Muscle of leg (tissue), 16 donors: ENCODE measurements at places on chromosomes 1 and 21. TPM values are rescaled to one million over a fixed set of nuclear protein-coding genes. Genes with fewer than 3 reads are reported as not detected.

- DNase-seq = peak; percentile 73
Observed at GRCh38 chr21:18041012-18041411, 203.6 kb upstream of the CHODL start.

DNA sequence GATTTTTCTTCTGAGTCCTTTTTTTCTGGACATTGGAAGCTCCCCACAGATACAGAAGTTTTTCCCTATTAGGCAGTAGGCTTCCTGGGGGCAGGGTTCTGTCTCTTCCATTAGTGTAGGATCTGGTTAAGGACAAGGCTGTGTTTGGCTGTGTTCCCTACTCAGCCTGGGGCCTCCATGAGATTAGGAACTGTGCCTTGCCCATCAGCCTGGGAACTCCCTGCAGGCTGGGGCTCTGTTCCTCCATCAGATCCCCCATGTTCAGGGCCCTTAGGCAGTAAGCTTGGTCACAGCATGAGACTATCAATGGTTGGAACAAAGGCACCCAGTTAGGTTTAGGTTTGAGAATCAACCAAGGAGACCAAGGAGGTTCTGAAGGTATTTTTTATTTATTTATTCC is 22.7 kb downstream of the NAV1 start:
- no peak for DNase-seq

DNA sequence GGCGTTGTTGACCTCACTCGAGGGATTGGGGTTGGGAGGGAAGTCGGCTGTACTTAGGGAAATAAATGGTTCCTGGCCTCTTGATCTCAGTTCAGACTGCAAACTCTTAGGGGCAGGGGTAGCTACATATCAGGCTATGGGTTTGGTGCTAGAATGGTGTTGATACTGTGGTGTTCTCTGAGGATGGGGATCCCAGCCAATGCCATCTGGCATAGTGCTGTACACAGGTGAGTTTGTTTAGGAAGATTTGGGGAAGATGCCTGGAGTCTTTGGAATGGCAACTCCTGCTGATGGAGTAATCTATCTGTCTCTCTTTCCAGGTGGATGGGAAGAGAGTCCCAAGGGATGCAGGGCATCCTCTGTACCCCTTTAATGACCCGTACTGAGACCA is 14.3 kb upstream of the NASP start:
- DNase-seq = no peak

DNA sequence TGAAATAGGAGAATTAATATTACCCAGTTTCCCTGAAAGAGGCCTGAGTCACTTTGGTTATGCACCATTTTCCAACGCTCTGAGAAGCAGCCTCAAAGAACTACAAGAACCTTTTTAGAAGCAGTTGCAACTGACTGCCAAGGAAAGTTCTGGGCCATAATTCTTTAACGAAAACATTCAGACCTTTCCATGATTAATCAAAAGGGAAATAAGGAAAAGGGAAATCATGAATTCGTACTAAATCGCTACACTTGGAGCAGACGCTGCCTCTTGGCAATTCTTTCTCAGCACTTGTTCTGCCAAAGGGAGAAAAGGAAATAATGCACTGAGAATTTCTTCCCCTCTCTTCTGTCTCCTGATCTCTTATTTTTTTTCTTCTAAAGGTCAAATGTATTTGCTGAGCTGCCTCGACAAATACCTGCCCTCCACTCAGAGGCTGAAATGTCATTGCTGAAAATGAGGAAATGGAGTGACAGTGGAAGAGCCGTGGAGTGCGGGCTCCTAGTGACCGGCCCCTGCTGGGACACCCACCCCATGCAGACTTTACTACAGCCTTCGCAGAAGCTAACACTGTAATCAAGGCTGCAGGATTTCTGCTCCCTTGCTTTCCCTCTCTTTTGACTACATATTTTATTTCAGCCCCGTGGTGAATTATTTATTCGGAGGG is 67.9 kb upstream of the GALNT2 start:
- peak; percentile 98 for DNase-seq

DNA sequence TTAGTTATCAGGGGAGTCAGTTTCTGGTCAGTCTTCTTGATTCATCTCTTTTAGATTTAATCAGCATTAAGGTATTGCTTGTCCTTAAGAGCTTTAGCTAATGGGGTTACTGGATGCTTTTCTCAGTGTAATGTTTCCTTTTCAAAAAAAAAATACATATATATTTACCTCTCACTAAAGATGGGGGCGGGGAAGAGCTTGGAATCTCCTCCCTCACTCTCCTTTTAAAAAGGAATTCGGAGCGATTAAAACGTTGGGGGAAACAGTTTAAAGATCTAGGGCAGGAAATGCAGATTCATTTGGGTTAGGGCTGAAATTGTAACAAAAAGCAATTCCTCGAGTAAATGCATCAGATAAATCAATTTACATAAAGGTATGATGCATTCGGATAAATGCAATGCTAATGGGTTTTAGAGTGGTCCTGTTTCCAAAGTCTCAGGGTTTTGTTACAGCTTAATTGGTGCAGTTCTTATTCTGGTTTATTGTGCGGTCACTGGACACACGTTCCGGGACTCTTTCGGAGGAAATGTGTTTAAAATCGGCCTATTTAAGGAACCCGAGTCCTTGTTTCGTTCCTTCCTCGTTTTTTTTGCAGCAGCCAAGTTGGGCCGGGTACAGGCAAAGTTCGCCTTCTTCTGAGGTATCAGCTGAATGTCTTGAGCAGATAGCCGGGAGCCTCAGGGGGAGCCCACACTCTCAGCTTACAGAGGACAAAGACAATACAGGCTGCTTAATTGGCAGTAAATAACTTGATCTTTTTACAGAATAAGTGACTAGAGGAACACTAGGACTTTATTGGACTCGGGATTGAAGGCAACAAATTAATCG is 1.6 kb downstream of the LMO4 start:
- peak; percentile 62 for DNase-seq

GRCh38 chr1:39184354-39184818 is 20.1 kb upstream of the MACF1 start:
- no peak for DNase-seq

- DNase-seq = no peak
Observed at GRCh38 chr1:37458551-37458950, 15.8 kb upstream of the ZC3H12A start.

DNA sequence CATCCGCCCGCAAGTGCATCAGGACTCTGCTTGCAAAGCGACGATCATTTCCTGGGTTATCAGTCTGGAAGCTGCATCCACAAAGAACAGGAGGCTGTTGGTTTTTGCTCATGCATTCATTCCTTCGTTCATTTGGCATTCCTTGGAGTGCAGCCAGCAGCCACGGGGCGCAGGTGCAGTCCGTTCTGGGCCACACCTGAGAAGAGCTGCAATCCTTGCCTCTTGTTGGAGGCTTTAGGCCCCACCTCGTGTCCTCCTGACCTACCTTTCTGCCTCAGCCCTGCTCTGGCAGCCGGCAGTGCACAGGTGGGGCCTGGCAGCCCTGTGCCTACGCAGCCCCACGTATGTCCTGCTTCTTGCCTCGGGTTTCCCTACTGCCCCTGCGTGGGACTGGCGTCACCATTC is 19.6 kb upstream of the C2CD2 start:
- DNase-seq = no peak

- no peak for DNase-seq
Observed at GRCh38 chr1:90356991-90357390, 360.1 kb downstream of the BARHL2 start.

DNA sequence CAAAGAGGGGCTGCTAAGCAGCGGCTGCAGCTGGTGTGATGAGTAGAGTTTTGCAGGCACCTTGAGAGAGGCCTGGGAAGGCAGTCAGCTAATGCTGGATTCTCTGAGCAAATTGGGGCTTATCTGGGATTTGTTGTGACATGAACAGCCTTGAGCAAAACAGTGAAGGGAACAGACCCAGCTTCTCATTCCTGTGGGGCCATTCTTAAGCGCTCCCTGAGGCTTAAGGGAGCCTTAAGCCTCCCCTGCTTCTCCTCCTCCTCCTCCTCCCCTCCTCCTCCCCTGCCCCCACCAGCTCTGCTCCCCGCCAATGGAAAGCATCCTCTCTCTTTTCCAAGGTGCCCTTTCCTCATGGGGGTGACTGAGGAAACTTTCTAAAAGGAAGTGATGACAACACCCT is 21.3 kb downstream of the HMGCS2 start:
- DNase-seq = no peak

- DNase-seq = no peak
Observed at GRCh38 chr1:96996001-96996400, 274.4 kb downstream of the PTBP2 start.

DNA sequence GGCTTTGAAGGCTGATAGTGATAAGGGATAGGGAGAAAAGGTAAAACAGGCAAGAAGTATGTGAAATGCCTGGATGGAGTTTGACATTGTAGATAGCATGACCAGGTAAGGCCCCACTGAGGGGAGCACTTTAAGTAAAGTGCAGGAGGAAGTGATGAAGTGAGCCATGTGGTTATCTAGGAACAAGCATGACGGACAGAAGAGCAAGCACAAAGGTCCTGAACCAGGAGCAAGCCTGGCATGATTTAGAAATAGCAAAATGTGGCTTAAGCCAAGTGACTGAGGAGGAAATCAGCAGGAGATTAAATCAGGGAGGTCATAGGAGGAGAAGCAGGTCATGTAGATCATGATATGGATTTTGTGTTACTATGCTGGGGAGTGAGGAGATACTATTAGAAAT is 129.2 kb downstream of the GLUL start:
- DNase-seq = no peak

DNA sequence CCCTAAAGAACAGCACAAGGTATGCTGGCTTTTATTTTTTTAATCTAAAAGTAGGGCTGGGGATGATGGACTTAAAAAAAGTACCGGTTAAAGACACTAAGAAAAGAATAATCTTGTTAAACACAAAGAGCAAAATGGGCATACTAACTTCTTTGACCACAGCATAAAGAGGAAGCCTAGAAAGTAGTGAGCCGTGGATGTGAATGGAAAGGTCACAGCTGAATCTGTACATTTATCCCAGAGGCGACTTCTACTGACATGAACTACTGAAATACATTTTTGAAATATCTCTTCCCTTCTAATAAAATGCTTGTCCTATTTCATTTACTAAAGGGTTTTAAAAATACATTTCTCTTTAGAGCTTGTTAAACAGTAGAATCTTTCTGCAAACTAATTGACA is 140.7 kb downstream of the SLC45A1 start:
- no peak for DNase-seq

DNA sequence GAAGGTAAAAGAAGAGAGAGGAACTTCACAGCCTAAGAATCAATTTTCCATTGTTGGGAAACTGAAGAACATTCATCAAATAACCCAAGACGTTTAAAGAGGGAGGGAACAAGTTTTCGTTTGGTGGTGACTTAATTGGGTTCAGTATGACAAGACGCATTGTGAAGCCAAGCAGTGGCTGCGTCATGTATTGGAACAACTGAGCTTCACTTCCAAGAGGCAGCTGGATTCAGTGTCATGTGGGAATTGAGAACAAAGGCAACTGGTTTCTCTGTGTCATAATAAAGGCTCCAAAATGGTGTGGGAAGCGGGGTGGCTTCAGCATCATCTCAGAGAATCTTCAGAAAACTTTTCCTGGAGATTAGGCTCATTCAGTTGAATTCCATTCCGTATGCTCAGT is 29.8 kb upstream of the RC3H1 start:
- peak; percentile 84 for DNase-seq

GRCh38 chr1:183580281-183580682 is 10.0 kb downstream of the NCF2 start:
- peak; percentile 85 for DNase-seq

DNA sequence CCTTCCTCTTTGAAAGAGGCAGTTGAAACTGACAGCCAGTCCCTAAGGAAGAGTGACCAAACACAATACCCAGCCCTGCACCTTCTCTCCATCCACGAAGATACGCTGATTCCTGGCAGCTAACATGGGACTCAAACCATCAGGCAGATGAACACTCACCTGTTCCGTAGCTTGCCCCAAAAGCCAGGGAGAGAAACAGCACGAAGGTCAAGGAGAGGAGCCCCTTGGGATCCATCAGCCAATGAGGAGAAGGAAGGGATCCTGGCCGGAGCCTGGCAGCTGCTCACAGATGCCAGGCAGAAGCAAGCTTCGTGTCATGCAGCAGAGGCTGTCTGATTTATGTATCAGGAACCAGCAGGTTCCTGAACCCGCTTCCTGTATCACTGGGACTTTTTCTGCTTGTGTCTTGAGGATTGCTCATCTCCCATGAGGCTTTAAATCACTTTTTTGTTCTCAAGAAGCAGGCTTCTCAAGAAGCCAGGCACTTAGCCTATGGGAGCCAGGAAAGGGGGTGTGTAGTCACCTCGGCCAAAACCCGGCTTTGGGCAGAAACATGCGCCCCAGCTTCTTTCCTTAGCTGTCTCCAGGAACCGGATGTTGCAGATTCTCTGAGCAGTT is at the start of gene SLAMF1:
Gene SLAMF1 (minus strand): TSS at position 334 of the 618 bp plus-strand sequence. CDS start 99 bp downstream, at position 235.
- DNase-seq = peak; percentile 22

- DNase-seq = no peak
Observed at GRCh38 chr1:53305650-53306049, 22.2 kb downstream of the LRP8 start.

GRCh38 chr21:39314143-39315027 is 953 bp upstream of the BRWD1 start:
- peak; percentile 80 for DNase-seq

GRCh38 chr1:209807509-209807908 is 1.6 kb upstream of the IRF6 start:
- DNase-seq = no peak

DNA sequence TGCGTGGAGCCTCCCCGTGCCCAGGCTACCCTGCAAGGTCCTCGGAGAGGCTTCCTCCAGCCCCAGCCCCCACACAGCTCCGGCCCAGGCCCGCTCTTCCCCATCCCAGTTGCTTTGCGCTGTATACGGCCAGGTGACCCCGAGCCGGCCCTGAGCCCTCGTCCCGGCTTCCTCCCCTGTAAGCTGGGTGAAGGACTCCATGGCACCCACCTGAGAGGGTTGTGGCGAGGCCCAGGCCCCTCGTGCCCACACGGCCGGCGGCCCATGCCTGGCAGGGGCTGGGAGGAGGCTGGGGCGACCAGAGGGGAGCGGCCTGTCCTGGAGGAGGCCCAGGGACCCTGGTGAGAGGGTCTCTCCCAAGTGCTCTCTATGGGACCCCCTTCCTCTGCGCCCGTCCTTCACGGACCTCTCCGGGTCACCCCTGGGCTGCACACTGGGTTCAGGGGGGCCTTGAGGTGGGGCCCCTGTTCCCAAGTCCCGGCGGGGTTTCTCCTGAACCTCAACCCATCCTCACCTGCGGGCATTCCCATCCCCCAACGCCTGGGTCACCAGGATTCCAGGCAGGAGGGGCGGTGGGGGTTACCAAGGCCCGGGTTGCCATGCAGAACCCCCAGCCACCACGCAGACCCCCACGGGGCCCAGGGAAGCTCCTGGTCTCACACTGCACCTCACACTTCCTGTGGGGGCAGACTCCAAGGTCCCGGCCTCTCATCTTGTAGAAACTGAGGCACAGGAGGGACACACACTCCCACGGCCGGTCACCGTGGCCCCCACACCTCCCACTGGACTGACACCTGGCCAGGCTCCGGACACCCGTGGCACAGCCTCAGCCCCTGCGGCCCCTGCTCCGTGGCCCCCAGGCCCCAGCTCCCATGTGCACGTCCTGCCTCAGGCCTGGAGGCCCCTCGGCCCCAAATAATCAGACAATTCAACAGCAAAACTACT is 25.2 kb downstream of the COL6A1 start:
- DNase-seq = no peak

Gene LSS
- 27.0 TPM for total RNA-seq

Gene ADORA1
- 2.0 TPM for total RNA-seq

Gene C1orf87
- total RNA-seq = 0.71 TPM

Gene TTC24
- total RNA-seq = 0.09 TPM

Gene GABPA
- total RNA-seq = 23.2 TPM

Gene ADCY10
- 0.18 TPM for total RNA-seq

Gene ADARB1
- total RNA-seq = 17.3 TPM

Gene SLC2A5
- total RNA-seq = 4.5 TPM

Gene FCGR3B
- total RNA-seq = 0.13 TPM
